ENCODE measurements at places on chromosomes 6 and 20.
A peak's percentile ranks its signal among the peaks of the same experiment; 100 is the strongest.

GRCh38 chr6:76418560-76419223 is 346.2 kb upstream of the IMPG1 start:
- peak; percentile 30 for DNase-seq

DNA sequence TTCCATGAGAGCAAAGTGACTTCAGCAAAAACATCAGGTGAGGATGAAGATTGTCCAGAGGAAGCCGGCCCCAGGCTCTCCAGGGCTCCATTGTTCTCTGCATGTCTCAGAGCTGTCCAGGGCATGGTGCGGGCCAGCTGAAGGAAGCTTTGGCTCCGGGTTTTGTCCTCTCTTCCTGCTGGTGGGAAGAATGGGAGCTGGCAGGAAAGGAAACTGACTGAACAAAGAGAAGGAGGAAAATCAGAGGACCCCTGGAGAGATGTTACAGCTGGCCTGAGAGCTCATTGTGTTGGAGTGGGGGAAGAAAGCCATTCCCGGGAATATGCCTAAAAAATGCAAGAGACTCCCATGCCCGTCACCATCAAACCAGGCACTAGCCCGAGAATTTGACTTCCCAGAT is 27.1 kb downstream of the PRND start:
- DNase-seq = no peak

DNA sequence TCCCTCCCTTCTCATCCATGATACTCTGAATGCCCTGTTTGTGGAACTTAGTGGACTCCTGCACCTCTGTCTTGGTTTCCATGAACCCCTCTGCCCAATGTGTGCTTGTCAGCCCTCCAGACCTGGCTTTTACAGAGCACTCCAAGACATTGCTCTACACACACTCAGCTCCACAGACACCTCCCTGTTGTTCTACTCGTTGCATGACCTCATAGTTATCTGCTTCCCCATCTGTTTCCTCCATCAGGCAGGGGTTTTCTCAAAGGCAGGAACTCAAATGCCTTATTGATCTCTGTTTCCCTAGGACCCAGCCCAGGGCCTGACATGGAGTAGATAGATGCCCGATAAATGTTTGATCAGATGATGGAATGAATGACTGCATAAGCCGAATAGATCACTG is 13.3 kb downstream of the PLCG1 start:
- no peak for DNase-seq

GRCh38 chr20:35551503-35551902 is 9.6 kb downstream of the ERGIC3 start:
- DNase-seq = no peak

DNA sequence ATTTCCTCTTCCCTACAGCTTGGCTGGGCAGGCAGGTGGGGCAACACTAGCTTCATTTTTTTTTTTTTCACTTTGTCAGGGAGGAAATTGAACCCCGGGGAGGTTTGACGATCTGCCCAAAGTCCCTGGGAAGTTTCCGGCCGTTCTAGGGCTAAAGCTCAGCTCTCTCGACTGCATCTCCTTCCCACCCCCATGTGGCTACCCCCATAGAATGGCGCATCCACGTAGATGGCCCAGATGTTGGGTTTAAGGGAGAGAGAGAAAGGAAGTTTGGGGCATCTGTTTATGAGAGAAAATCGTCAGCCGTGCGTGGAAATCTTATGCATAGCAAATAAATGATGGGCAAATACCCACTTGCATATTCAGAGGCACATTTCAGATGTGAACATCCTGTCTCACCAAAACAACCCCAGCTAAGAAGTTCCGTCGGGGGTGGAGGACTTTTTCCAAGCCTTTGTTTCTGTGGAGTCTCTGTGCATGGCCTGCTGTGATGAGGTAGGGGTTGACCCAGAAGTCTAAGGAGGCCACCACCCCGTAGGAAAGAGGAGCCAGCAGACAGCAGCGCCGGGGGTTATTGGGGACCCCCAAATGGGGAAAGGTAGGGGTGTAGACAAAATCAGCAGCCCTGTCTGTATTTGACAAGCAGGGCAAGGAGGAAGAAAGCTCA is 40.5 kb upstream of the ZNF831 start:
- no peak for DNase-seq

GRCh38 chr20:10902576-10903282 is 228.9 kb upstream of the JAG1 start:
- DNase-seq = no peak

DNA sequence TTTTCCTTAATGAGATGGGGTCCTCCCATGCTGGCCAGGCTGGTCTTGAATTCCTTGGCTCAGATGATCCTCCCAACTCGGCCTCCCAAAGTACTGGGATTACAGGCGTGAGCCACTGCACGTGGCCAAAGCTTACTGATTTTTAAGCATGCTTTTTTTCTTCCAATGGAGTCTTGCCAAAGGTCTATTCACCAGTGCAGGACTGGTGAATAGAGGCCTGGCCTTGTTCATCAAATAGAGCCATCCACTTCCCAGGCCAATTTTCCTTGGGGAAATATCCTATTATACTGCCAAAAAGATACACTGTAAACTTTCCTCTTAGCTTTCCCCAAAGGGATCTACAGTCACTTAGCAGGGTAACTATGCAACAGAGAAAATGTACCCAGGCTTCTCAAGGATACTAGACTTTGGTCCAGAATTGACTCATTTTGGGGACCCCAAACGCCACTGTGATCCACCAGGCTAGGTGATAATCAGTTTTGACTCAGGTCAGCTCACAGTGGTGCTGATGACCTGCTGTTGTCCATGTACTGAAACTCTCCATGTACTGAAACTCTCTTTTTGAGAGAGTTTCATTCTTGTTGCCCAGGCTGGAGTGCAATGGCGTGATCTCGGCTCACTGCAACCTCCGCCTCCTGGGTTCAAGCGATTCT is 91.8 kb downstream of the REPS1 start:
- DNase-seq = no peak

Data from left hindlimb (tissue), 1 donor.